ENCODE measurements at places on chromosomes 13 and 19.

- no peak for DNase-seq
Observed at GRCh38 chr19:41276231-41276630, 12.1 kb downstream of the HNRNPUL1 start.

GRCh38 chr13:30125422-30126073, 181.8 kb downstream of the KATNAL1 start:
- DNase-seq = peak; percentile 89

DNA sequence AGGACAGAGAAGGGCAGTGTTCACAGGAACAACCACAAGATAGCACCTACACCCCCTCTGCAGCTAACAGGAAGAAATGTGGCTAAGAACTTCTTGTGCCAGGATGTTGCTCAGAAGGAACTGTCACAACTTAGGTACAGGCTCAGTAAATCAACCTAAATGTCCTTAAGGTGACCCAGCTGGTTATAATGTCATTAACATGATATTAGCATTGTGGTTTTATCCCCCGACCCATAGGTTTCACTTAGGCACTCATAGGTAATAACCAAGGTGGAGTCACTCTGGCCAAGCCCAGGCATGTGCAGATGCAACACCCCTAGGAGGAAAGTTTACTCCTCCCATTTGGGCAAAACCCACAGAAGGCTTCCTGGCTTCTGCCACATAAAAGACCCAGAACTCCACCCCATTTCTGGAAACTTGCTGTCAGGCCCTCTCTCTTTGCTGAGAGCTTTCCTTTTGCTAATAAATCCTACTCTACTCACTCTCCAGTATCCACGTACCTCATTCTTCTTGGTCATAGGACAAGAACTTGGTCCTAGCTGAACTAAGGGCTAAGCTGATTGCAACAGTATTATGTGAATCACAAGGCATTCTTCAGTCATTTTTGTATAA, 951.3 kb downstream of the SLITRK5 start:
- no peak for DNase-seq

- no peak for DNase-seq
Observed at GRCh38 chr13:75175575-75175974, 306.4 kb downstream of the TBC1D4 start.

DNA sequence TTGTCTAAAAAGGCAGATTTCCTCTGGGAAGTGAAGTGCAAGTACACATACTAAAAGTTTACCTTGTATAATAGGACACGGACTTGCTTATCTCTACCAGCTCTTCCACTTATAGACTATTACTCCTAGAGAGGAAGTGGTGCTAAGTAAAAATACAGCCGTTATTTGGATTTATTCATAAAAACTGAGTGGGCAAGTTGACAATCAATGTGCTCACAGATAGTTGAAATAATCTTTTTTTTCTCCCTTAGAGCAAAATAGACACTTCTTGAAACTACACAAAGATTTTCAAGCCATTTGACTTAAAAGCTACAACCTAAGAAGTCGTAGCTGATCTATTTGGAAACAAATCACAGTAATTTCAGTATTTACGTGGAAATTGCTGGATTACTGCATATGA, 2584.7 kb upstream of the PCDH20 start:
- no peak for DNase-seq

DNA sequence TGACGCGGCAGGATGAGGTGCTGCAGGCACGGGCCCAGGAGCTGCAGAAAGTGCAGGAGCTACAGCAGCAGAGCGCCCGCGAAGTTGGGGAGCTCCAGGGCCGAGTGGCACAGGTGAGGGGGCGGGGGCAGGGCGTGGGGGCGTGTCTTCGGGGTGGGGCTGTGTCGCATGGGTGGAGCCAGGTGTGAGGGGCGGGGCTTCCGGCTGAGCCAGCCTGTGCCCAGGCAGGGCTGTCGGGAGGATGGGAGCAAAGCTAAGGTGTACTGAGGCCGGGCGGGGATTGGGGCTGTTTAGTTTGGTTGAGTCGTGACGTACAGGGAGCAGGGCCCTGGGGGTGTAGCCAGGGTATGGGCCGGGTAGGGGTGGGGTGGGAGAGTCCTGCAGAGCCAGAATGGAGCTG, 62.3 kb downstream of the KCNC3 start:
- no peak for DNase-seq

GRCh38 chr19:16921766-16922591, 33.2 kb downstream of the F2RL3 start:
- no peak for DNase-seq

GRCh38 chr13:71513411-71514033, 353.5 kb downstream of the DACH1 start:
- DNase-seq = no peak

DNA sequence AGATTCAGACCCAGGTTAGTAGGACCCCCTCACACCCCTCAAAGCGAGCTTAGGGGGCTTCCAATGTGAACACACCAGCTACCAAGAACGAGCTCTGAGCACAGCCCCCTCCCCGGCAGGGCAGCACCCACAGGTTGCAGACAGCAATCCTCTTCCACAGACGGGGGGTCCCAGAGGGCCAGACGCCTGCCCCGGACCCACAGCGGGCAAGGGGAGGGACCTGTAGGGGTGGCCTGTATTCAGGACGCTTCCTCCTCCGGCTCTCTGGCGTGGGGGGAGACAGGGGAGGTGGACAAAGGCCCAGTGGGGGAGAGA, 4.8 kb downstream of the TTYH1 start:
- no peak for DNase-seq

DNA sequence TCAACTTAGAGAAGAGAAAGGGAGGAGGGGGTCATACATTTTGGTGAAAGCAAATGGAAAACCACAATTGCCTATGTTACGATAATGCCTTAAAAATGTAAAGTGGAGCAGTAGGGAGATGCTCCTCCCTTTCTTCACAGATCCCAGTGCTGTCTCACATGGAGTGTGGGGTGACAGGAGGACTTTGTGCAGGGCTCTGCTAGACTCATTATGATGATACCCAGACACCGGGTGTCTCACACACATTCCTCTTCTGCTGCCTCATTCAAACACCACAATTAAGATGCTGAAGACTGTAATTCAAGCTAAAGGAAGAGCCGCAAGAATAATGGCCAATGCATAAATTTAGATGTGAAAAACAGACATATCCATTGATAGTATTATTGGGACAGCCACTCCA, 150.6 kb downstream of the LHFPL6 start:
- DNase-seq = no peak

- no peak for DNase-seq
Observed at GRCh38 chr19:56639217-56639616, 3.7 kb upstream of the SMIM17 start.

GRCh38 chr13:62014299-62014698, 598.6 kb upstream of the PCDH20 start:
- peak; percentile 13 for DNase-seq

GRCh38 chr19:49881672-49882394, 4.3 kb downstream of the TBC1D17 start:
- no peak for DNase-seq

DNA sequence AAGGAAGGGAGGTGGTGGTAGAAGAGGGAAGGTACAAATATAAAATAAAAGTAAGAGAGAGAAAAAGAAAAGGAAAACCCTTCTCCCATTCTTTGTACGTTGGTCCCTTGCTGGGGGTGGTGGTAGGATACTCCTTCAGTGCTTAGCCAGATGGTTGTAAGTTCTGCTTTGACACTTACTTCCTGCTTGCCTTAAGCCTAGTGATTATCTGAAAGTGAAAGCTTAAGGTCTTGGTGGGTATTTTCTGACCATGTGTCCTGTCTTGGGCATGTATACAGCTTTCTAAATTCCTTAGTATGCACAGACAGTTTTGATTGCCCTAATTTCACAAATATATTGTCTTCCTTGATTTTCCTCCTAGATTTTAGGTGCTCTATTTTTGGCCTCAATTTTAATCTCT, 314.8 kb downstream of the PCDH17 start:
- DNase-seq = no peak

DNA sequence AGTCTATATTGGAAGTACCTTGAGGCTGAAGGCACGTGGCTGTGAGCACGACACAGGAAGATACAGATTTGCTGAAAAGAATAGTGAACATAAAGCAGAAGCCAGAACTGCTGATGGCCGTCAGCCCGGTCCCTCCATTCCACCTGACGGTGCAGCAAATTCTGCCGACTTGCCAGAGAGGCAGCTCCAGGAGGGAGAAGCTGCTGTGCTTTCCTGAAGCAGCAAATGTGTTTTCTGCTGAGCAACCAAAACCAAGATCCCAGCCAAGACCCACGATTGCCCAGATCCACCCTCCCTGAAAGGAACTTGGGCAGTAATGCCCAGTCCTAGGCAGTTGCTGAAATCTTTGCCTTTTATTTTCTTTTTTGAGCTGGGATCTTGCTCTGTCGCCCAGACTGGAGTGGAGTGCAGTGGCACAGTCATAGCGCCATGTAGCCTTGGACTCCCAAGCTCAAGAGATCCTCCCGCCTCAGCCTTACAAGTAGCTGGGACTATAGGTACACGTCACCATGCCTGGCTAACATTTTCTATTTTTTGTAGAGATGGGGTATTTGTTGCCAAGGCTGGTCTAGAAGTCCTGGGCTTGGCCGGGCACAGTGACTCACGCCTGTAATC, 7.0 kb upstream of the RCN3 start:
- no peak for DNase-seq

- no peak for DNase-seq
Observed at GRCh38 chr13:46874006-46874405, 22.8 kb downstream of the HTR2A start.

GRCh38 chr13:32538143-32538620, 413 bp downstream of the N4BP2L2 start:
- DNase-seq = peak; percentile 15

GRCh38 chr13:100156788-100157187, 67.9 kb downstream of the PCCA start:
- DNase-seq = peak; percentile 47

DNA sequence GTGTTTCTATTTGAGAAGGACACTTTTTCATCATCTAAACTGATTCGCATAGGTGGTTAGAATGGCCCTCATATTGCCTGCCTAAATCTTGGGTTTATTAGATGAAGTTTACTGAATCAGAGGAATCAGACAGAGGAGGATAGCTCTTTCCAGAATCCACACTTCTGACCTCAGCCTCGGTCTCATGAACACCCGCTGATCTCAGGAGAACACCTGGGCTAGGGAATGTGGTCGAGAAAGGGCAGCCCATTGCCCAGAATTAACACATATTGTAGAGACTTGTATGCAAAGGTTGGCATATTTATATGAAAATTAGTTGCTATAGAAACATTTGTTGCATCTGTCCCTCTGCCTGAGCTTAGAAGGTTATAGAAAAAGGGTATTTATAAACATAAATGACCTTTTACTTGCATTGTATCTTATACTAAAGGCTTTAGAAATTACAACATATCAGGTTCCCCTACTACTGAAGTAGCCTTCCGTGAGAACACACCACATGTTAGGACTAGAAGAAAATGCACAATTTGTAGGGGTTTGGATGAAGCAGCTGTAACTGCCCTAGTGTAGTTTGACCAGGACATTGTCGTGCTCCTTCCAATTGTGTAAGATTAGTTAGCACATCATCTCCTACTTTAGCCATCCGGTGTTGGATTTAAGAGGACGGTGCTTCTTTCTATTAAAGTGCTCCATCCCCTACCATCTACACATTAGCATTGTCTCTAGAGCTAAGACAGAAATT, 103.8 kb downstream of the TNFRSF19 start:
- no peak for DNase-seq

- no peak for DNase-seq
Observed at GRCh38 chr13:114011226-114011625, 37.4 kb upstream of the C13orf46 start.

- DNase-seq = no peak
Observed at GRCh38 chr19:47239152-47239551, 8.2 kb upstream of the BBC3 start.

GRCh38 chr13:67763984-67764383, 533.8 kb upstream of the PCDH9 start:
- no peak for DNase-seq

DNA sequence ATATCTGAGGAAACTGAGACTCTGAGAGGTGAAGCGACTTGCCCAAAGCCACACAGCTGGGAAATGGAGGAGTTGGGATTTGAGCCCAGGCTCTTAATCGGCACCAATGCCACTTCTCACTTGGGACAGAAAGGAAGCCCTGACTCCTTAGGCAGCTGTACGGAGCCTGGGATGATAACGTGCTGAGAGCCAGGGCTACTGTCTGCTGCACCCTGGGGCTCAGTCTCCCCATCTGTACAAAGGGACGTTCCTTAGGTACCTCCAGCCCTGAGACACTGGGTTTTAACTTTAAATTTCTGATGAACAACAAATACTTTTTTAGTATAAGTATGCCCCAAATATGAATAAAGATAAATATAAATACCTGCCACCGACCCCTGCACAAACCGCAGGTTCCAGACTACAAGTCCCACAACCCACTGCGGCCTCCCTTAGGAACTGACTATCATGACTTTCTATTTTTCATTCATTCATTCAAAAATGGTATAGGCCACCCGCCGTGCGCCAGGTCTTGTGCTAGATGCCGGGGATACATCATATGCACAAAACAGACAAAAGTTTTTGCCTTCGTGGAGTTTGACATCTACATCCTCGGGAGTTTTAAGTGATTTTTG, 776 bp upstream of the NCLN start:
- peak; percentile 46 for DNase-seq

- no peak for DNase-seq
Observed at GRCh38 chr19:41355802-41356201, 2.1 kb upstream of the TGFB1 start.

DNA sequence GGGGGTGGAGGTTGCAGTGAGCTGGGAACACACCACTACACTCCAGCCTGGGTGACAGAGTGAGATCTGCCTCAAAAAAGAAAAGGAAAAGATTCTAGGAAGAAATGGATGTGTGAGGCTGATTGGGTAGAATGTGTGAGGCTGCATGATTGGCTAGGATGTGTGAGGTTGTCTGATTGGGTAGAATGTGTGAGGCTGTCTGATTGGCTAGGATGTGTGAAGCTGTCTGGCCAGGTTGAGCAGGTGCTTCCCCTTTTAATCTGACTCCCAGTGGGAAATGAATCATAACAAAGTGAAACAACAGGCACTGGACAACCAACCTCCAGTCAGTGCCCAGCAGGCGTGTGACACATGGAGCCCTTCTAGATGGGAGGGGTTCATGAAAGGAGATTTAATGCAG, 14.7 kb downstream of the C13orf46 start:
- no peak for DNase-seq

DNA sequence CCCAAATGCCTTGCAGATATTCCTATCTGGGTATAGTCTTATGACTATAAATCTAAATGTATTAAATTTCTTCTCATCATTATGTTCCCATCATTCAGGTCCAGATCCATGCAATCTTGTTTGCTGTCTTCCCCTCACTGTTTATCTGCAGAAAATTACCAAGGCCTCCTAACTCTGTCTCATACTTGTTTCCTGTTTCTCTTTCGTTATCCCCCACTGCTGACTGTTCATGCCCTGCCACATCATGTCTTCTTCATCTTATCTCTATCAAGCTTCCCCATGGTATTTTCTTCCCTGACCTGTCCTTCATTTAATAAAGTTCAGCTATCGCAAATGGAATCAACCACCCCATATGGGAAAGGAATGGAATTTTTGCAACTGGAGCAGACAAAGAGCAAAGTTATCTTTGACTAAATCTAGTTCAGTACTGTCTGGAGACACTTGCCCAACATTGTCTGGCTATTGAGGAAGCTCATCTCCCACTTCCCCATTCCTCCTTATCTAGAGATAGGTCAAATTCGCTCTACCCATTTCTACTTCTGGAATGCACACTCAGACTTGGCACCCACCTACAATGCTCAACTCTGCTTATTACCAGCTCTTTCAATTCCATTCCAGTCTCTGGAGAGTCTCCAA, 1358.1 kb downstream of the EFNB2 start:
- no peak for DNase-seq
